ENCODE measurements at places on chromosomes 1 and 21.

DNA sequence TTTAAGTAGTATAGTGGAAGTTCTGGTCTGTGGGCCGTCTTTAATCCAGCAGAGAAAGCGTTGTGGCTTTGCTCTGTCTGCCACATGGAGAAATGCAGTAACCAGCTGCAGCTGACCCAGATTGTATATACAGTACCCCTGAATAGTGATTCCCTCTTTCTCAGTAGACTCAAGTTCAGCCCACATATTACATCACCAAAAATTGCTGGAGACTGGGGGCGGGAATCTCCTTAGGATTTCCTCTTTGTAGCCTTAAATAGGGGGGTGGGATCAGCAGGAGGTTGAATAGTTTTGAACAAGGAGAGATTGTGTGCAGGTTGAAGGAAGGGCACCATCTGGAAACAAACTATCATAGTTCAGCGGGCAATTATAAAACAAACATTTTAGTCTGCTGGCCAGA lies at the start of gene ANGPTL1:
TSS of gene ANGPTL1 (minus strand) at position 134 of the 400 bp plus-strand sequence. CDS start 5,301 bp downstream, outside the sequence.
- no peak for DNase-seq

DNA sequence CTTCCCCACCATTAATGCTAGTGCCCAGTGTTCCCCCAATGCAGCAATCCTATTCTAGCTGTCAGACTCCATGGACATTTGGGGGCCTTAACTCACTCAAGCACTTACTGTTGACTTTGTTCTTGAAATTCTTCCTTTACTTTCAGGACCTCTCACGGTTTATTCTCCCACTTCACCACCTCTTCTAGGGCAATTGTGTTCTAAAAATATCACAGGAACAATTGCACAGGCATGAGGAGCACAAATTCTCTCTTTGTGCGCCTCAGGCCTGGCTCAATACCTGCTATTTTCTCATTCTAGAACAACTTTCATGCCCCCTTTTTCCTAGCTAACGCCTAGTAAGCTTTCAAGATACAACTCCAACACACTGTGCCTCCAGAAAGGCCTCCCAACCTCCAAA lies 7.3 kb downstream of the MAB21L3 start:
- DNase-seq, result no peak

GRCh38 chr1:189429610-189430009 lies 1048.1 kb downstream of the BRINP3 start:
- DNase-seq, result no peak

GRCh38 chr21:35582731-35583130 lies 477.6 kb downstream of the SETD4 start:
- no peak for DNase-seq

DNA sequence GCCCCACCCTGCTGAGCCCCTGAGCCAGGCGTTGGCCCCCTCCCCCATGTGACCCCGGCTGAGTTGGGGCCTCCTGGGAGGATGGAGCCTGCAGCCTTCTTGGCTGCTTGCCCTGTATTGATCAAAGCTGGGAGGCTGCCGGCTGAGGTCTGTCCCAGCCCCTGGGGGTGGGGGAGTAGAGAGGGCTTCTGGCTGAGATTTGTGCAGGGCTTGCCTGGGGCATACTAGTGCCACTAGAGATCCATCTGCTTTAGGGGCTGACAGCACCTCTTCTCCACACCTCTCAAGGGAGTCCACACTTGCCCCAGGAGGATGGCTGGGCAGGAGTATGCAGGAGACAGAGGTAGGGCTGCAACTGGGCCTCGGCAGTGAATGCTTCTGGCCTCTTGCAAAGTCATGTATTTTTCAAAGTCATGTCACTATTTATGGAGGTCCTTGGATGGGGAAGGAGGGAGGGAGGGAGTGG lies 53.6 kb upstream of the SSBP3 start:
- no peak for DNase-seq

GRCh38 chr1:44405798-44406736 lies 1.0 kb downstream of the RNF220 start:
- DNase-seq, result peak; percentile 23

DNA sequence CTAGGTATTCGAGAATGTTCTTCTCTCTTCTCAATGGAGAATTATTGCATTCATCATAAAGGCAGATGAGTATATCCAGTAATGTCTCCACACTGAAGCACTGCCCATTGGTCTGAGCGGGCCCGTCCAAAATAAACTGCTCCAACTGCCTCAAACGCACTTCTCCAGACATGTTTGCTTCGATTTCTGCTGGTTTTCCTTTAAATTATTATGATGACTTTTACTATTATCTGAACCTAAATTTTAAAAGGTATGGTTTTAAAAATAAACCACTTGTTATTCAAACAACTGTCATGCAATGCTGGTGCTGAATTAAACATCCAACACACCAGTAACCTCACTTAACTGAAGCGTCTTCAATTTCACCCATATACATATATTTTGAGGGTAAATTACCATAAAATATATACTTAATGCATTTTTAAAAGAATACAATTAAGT lies 1.3 kb downstream of the CDC42BPA start:
- DNase-seq, result no peak

DNA sequence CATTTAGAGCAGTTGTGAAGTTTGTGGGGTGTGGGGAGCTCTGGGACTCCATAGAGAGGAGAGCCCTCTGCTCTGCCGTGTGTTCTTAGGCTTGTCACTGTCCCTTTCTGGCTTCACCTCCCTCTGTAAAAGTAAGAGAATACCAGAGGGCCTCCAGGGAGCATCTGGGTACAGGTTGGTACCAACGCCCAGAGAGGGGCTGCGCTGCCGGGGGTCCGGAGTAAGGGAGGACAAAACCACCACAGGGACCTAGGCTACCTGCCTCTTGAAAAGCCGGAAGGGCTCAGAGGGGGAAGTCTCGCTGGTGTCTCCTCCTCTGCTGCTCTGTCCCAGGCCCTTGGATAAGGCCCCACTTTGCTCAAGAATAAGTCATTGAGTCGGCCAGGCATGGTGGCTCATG lies 3.1 kb upstream of the TINAGL1 start:
- DNase-seq, result no peak

GRCh38 chr1:8679929-8680663 lies 137.3 kb downstream of the RERE start:
- no peak for DNase-seq

- DNase-seq, result no peak
Observed at GRCh38 chr21:42691901-42692559, 38.6 kb downstream of the PDE9A start.

- no peak for DNase-seq
Observed at GRCh38 chr1:1955621-1956094, 36.6 kb upstream of the TMEM52 start.

DNA sequence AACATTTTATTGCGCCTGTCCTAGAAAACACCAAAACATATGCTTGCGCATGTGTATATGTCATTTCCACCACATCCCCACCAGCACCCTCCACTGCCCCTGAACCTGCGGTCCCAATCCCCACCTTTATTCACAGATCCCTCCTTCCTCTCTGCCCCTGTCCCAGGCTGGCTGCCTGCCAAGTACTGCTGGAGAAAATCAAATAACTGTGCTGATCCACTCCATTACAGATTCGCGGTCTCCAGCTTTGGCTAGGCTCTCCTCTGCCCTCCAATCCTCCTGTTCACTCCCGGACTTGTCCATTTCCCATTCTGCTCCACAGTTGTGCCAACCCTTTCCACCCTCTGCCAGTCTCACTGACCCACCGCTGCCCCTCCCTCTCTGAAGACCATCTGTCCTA lies 59.3 kb upstream of the GJB5 start:
- no peak for DNase-seq

GRCh38 chr1:163054181-163054591 lies 15.0 kb upstream of the RGS4 start:
- no peak for DNase-seq

GRCh38 chr1:196861429-196861828 lies 26.4 kb upstream of the CFHR4 start:
- DNase-seq, result no peak

DNA sequence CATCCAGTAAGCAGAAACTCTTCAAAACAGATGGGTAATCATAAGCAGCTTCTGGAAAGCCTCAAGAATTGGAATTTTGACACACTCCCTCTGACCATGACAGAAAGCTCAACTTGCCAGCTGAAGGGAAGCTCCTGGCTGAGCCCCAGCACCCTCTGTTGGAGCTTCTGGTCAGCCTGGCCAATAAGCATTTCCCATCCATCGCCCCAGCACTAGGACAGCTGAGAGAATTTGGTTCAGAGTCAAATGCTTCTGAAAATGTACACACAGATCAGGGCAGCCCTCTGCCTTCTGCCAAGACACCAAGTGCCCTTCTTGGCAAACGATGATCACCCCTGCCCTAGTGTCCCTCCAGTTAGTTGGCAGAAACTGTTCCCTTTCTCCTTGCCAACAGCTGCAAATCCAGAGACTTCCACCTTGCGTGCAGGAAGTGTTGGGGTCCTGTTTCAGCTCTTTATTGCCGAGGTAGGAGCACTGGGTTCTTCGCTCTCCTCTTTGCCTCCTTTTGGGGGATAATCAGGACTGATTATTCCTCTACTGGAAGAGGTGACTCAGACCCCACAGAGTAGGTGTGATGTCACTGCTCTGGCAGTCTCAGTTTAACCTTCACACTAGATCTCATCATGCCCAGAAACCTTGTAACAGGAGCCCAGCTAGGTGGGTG lies 11.9 kb downstream of the PIGV start:
- no peak for DNase-seq

DNA sequence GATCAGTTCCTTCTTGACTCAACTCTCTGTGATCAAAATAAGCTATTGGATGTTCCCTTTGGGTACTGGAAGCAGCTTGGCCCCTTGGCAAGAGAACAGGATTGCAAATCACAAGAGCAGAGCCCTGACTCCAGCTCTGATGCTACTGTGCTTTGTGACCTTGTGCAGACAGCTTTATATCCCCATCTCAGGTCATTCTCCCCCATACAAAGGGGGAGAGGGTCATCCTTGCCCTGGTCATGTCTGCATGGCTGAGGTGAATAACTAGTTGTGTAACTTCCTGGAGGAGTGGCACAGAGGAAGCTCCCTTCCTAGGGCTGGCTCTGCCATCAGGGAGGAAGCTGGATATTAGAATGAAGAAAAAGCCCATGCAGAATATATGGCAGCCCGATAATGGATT lies 142.9 kb downstream of the DHRS3 start:
- no peak for DNase-seq

DNA sequence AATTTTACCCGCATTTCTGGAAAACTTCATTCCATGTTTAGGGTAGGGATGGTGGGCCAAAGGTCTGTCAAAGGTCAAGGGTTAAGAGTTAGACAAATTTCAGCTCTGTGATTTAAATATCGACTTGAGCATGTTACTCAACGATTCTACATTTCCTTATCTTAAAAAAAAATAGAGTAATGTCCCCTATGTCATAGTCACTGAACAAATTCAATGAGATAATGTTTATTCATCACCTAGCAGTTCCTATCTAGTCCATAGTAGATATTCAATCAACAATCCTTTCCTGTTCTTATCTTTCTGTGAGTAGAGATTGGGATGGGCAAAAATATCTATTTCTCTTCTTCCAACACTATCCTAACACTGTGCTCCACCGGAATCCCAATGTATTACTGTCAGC lies 1.1 kb upstream of the DYNLT5 start:
- no peak for DNase-seq

DNA sequence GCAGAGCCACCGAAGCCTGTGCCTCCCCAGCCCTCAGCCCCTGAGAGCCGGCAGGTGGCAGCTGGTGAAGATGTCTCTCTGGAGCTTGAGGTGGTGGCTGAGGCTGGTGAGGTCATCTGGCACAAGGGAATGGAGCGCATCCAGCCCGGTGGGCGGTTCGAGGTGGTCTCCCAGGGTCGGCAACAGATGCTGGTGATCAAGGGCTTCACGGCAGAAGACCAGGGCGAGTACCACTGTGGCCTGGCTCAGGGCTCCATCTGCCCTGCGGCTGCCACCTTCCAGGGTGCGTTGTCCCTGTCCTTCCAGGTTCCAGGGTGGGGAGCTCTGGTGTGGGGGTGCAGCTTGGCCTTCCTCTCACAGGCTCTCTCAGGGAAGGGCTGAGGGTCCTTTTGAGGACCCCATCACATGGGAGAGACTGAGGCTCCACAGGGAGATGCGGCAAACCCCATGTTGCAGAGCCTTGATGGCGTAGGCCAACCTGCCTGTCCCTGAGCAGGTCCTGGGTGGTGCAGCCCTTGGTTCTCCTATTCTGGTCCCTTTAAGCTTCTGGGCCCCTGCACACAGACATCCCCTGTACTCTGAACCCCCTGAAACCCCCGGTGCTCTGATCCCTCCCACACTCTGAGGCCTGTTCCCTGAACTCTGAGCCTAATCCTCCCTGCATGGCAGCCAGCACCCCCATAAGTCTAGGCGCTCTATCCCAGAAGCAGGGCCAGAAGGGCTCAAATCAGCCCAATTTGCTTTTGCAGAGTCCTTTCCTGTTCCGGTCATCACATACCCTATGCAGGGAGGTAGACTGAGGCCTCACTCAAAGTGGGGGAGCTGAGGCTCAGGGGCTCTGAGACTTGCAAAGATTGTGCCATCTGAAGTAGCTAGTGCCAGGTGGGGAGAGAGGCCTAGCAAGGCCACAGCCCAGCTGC lies 88.5 kb downstream of the TRIM11 start:
- DNase-seq, result no peak

- no peak for DNase-seq
Observed at GRCh38 chr1:38997901-38998190, 6.8 kb downstream of the AKIRIN1 start.

- no peak for DNase-seq
Observed at GRCh38 chr1:24074817-24075589, 36.9 kb downstream of the MYOM3 start.

DNA sequence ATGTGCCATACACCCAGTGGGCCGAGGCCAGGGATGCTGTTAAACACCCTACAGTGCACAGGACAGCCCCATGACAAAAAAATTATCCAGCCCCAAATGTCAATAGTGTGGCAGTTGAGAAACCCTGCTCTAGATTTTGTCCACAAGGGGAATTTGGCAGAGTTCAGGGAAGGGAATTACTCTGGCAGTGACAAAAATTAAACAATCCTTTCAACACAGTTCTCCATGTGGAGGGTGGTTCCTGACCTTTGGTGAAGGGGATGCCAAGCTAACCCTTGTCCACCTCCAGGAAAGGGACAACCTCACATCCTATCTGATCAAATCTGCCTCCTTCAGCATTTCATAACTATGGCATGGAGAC lies 28.4 kb upstream of the CD84 start:
- no peak for DNase-seq

GRCh38 chr1:152112101-152112884 lies 3.0 kb downstream of the TCHH start:
- no peak for DNase-seq

GRCh38 chr21:42233067-42233961 lies 14.4 kb downstream of the ABCG1 start:
- peak; percentile 98 for DNase-seq

- DNase-seq, result no peak
Observed at GRCh38 chr21:30194701-30195299, 21.1 kb downstream of the CLDN8 start.

DNA sequence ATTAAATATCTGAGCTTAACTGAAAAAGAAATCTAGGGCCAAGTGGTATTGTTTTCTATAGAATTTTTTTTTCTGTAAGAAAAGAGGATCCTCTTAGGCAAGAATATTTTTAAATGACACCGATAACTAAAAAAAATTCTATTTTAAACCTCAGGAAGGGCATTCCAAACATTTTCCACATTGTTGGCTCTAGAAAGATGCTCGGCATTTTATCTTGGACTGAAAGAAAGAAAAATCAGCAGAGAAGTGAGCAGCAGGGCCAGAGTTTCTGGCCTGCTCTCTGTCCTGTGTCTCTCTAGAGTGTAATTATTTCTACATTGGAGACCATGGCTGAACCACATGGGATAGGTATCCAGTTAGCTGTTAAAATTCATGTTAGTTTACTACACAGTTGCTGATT lies 192.5 kb upstream of the GREM2 start:
- no peak for DNase-seq

GRCh38 chr1:83083589-83084224 lies 915.2 kb downstream of the TTLL7 start:
- DNase-seq, result no peak

Data from CD4-positive, alpha-beta memory T cell (primary cell).